T-helper 9 cell (primary cell): ENCODE measurements at places on chromosomes 6 and 20.

DNA sequence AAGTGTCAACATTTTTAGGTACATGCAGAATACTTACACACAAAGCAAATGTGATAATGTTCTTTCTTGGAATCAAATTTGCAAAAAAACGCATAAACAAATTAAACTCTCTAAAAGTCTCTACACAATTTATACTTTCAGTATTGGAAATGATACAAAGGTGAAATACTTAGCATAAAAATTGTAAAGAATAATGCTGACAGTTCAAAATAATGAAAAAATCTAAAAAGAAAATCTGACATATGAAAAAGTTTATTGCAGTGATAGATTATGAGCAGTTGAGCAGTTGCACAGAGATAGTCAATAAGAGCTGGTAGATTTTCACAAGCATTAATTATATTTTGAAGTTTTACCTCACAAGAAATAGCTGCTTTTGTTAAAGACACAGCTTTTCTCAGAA lies 1176.4 kb upstream of the EYS start:
- no peak for DNase-seq

DNA sequence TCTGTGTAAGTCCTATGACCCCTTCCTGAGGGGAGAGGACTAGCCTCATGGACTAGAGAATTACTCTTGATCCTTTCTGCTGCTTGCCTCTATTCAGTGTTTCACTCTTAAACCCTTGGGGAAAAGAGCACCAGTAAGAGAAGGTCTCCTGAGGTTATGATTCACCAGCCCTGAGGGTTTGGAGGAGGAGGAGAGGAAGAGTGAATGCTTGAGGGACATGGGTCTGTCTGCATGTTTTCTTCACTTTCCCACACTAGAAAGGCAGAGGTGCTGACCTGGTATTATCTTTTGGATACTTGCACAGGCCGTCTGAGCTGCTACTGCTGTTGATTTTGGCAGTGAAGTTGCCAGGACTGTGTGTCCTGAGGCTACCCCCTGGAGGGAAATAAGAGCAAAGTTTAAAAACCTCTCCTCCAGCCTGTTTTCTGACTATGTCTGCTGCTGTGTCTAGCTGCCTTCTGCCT lies 78.3 kb downstream of the CD109 start:
- no peak for DNase-seq

DNA sequence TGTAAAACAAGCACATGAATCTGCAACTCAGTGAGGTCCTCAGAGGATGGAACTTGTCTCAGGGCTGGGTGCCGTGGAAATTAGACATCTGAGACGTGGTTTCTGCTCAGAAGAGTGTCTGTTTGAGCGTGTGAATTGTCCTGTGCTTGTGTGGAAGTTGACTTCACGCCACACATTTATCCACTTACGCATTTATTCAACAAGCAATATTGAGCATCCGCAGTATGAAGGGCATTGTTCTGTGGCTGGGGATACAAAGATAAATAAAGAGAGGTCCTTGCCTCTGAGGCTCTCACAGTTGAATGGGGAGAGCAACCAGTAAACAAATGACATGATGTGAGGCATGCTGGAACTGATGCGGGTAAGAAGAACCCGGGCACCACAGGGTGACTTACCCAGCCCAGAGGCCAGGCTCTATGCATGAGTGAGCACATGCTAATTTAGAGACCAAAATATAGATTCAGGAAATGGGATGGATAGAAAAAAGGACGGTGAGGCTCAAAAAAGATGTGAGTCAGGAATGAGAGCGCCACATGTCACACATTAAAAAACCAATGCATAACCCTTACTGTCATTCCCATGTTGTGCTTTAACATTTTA lies 60.4 kb downstream of the SOBP start:
- DNase-seq = no peak

DNA sequence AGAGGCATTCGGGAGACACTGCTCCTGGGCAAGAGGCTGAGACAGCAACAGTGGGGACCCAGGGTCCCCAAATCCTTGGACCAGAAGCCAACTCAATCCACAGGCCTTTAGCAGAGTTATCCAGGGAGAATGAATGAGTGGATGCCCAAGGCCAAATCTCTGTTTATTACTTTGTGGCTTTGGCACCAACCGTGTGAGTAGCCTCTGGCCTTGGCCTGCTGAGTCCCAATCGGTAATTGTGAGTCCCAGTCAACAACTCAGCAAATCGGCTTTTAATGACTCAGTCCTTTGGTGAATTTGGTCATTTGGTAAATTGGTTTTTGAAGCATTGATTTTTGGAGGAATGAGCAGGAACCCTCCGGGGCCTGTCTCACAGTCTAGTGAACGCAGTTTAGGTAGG lies 29.1 kb upstream of the ECI2 start:
- DNase-seq = no peak

DNA sequence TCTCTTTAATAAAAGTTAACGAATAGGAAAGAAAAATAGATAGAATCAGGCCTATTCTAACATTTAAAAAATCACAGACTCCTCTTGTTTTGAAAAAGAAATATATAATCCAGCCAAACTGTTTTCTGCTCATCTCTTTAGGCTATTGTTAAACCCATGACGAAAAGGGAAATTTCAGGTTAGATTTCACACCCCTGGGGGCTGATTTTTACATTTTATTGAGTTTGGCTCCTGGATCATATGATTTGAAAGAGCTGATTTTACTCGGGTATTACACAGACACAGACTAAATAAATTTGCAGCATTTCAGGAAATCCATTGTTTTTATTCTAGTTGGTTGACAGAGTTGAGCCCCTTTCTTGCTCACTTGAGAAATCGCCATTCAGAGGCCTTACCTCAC lies 135.8 kb upstream of the HMGCLL1 start:
- DNase-seq = no peak

DNA sequence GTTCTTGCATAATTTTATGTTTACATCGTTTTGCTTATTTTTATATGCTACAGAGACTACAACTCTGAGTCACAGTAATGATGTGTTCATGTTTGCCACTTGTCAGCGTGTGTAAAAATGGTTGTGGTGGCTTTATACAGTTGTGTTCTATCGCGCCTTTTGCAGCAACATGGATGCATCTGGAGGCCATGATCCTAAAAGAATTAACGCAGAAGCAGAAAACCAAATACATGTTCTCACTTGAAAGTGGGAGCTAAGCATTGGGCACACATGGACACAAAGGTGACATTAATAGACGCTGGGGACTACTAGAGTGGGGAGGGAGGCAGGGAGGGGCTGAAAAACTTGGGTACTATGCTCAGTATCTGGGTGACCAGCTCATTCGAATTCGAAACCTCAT lies 996 bp upstream of the SEC23B start:
- DNase-seq = no peak

GRCh38 chr20:63854069-63854765 lies 7.1 kb upstream of the ABHD16B start:
- DNase-seq = no peak

GRCh38 chr20:37903317-37904007 lies 535 bp downstream of the VSTM2L start:
- no peak for DNase-seq
